ENCODE measurements at places on chromosomes 16 and 17.

DNA sequence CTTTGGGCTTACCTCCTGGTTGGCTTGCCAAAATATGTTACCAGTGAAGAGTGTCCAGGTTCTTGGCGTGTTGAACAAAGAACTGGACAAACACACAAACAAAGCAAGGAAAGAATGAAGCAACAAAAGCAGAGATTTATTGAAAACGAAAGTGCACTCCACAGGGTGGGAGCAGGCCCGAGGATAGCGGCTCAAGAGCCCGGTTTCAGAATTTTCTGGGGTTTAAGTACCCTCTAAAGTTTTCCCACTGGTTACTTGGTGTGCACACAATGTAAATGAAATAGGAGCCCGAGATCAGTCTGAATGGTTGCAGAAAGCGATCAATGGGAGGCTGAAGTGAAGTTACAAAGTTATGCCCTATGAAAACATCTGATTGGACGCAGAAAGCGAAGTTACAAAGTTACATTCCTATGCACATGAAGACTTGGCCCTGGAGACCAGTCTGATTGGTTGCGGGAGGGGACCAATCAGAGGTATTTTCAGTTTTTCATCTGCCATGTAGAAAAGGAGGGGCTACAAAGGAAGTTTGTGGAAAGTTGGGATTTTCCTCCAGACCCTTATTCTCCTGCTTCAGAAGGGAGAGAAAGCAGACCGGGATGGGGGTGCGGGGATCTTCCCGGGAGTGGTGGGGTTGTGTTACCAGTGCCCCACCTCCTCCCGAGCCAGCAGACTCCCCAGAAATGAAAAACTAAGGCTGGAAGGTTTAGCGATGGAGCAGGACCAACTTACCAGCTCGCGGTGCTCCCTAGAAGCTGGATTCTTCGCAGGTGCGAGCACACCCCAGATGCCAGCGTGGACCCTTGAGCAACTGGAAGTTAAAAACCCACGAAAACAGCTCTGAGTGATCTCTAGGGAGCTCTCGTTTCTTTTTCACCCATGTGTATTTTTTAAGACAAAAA lies at the start of gene SLFN12:
SLFN12 (minus strand) TSS at position 325 of the 899 bp plus-strand sequence. CDS start 9,472 bp downstream, outside the sequence.
- DNase-seq: peak; percentile 36

- no peak for DNase-seq
Measured at GRCh38 chr17:50072130-50072529, 16.2 kb downstream of the ITGA3 start.

GRCh38 chr17:4497101-4497824 lies 1.4 kb upstream of the SPNS2 start:
- DNase-seq: no peak

DNA sequence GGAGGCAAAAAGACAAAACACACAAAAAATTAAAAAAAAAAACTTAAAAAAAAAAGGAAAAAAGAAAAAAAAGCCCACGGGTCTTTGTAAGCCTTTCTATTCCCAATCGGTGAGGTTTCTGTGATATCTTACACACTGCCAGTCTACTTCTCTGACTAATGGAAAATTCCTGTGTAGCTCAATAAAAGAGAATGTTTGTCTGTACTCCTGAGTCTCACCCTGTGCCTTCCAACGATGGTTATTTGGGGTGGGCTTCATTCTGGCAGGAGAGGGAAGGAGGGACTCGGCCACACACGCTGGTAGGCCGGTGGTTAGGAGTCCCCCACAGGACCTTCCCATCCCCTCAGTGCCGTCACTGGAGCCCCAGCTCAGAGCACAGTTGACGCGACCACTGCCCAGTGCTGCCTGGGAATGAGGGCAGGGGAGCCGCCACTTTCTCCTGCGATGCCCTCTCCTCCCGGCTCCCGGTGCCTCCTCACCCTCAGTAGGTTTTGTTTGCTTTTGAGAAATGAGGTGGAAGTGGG lies 68.0 kb downstream of the AMFR start:
- DNase-seq: no peak

- no peak for DNase-seq
Measured at GRCh38 chr17:64413513-64413912, 22.9 kb upstream of the PECAM1 start.

DNA sequence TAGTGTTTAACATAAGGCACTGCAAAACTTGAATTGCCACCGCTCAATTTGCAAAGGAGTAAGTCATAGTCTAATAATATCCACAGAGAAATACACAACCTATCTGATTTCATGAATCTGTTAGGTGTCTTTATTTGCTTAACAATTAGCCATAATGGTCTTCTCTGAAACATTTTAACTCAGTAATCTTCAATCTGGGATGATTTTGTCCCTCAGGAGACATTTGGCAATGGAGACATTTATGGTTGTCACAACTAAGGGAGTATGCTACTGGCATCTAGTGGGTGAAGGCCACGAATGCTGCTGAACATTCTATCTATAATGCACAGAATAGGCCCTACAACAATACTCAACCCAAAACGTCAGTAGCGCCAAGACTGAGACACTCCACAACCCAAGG lies 4.3 kb downstream of the UBE2G1 start:
- DNase-seq: no peak

DNA sequence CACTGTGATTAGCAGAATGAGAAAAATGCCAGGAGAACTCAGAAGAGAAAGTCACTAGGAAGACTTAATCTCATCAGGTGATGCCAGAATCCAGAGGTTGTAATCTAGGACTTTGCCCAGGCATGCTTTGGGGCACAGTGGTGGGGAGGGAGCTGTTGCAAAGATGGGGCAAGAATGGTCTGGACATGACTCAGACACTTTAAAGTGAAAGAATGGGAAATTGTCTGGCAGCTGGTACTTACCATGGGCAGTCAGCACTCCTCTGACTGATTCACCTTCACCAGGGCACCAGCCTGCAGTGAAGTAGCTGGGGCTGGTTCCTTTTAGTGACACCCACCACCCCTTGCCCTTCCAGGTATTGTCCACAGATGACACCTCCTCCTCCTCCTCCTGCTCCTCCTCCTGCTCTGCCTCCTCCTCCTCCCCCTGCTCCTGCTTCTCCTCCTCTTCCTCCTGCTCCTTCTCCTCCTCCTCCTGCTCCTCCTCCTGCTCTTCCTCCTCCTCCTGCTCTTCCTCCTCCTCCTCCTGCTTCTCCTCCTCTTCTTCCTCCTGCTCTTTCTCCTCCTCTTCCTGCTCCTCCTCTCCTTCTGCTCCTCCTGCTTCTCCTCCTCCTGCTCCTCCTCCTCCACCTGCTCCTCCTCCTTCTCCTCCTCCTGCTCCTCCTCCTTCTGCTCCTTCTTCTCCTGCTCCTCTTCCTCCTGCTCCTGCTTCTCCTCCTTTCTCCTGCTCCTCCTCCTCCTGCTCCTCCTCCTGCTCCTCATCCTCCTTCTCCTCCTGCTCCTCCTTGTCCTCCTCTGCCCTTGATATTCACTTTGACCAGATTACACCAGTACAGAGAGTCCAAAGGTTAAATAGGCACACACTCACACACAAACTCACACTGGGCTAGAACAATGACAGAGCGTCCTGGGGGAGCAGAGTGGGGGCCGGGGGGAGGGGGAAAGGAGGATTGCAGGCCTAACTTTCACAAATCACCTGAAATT lies at the start of gene CHD9NB:
CHD9NB (minus strand) TSS at position 379 of the 983 bp plus-strand sequence. CDS start 8,739 bp downstream, outside the sequence.
- DNase-seq: no peak

DNA sequence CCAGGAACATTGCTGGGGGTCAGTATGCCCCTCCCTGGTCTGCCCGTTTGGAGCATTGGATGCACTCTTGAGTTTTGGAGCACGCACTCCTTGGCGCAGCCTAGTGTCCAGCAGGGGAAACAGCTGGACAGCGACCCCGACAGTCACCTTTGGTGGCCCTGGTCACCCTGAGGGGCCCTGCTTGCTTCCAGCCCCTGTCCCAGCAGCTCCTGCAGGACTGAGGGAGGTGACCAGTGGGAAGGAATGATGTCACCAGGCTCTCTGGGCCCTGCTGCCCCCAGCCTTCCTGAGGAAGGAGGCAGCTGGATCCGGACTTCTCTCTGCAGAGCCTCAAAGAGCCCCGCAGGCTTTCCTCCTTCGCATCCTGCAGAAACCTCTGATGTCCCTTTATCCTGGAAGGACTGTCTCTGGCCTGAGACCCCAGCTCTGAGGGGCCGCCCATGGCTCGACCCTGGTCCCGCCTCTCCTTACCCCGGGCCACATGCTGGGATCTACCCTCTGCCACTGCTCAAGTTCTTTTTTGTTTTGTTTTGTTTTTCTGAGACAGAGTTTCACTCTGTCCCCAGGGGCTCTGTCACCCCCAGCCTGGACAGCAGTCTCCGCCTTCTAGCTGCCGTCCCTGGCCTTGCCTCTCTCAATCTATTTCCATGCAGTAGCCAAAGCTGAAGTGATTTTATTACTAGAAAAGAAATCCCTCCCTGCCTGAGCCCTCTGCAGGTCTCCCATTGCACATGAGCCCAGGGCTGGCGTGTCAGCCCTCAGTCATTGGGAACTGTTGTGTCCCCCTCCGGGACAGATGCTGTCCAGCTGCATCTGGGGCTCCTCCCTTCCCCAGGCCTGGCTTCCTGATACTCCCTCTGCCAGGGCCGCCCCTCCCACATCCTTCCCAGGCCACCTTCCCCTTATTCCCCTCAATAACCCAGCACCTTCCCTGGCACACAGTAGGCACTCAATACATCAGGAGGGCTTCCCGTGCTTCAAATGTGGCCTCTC lies 11.6 kb downstream of the ZSCAN10 start:
- no peak for DNase-seq

DNA sequence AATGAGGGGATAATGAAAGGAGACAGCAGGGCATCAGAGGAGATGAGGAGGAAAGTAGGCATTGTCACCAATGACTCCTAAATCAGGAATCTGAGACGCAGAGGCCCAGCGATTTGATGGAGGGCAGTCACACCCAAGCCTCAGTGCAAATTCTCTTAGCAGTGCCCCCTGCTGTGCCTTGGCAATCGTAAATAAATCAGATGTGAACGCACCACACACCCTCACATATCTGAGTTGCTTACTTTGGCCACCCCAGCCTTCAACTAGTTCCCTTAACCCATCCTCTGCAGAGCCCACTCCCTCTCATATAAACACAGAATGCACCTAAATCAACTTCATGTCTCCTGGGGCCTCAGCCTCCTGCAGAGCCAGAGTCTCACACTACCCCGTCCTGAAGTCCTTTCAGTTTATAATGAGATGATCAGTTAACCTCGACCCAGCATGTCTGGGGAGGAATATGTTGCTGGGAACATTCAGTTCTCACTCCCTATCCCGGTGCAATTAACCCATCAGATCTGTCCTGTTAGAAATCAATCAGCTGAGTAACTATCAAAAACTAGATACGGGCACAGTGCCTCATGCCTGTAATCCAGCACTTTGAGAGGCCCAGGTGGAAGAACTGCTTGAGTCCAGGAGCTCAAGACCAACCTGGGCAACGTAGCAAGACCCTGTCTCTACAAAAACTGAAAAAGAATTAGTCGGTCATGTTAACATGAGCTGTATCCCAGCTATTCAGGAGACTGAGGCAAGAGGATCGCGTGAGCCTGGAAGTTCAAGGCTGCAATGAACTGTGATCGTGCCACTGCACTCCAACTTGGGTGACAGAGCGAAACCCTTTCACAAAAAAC lies 78.4 kb downstream of the SLC39A11 start:
- DNase-seq: no peak

- no peak for DNase-seq
Measured at GRCh38 chr17:44007346-44008204, 3.2 kb downstream of the NAGS start.

DNA sequence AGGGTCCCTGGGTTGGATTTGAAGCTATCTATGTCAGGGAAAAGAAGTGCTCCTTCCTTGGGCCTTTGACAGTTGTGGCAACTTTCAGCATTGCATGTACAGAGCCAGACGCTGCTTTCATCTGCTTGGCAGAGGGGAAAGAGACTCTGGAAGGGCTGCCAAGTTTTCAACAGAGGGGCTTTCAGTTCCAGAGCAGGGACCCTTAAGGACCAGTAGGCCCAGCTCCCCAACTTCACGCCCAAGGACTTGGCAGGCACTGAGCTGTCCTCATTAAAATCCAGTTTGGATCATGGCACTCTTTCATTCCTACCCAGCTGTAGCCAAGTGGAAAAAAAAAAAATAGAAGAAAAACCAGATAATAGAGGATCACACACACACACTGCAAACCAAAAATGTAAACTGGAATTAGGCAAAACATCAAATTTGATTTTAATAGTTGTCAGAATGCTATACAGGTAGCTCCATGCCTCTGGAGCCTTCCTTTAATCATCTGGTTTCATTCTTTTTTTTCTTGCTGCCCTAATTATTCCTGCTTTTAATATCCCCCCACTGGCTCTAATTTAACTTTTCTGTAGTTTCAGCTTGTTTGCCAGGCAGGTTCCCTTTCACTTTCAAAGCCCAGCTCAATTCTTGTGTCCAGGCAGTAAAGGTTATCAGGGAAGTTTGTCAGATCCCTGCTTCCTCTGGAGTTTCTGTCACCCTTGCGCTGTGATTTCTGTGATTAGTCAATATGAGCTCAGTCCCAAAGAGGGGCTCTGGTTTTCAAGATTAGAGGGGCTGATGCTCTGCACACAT lies 702.6 kb upstream of the CDH8 start:
- DNase-seq: no peak

DNA sequence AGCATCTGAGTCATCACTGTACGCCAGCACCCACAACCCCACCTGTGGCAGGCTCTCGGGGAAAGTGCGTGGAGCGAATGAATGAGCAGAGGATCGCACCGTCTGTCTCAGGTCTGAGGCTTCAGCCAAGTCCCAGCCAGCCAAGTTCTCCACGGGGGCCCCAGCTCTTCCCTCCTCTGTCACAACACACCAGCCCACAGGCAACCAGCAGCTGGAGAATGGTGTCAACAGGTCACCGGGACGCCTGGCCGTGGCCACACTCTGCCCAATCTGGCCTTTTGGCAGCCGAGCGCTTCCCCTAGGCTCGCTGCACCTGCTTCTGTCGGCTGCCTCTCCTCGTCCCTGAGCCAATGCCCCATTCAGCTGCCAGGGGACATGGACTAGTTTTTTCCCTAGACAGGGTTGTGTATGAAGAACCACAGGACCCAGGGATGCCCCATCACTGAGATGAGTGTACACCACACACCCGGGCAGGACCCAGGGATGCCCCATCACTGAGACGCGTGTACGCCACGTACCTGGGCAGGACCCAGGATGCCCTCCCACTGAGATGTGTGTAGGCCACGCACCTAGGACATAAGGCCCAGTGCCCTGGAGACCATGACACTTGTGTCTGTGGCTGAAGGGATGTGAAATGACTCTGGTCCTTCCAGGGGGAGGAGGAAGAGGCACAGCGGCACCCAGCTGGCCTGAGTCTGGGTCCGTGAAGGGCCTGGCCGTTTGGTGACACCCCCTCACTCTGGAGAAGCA lies 52.8 kb downstream of the ABR start:
- DNase-seq: no peak

DNA sequence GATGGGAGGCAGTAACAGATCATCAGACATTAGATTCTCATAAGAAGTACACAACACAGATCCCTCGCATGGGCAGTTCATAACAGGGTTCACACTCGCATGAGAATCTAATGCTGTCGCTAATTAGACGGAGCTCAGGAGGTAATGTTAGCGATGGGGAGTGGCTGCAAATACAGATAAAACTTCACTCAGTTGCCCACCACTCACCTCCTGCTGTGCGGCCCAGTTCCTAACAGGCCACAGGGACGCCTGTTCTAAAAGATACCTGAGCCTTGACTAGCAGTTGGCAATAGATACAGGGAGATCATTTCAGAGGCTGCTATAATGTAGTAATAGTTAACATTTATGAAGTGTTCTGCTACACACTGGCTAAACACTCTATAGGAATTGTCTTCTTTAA lies 4.9 kb downstream of the PTRH2 start:
- DNase-seq: no peak

Data from activated naive CD8-positive, alpha-beta T cell treated with anti-CD3 and anti-CD28 coated beads for 36 hours (primary cell).